Globus pallidus (tissue), 1 donor: ENCODE measurements at places on chromosomes 16 and 17.
A peak's percentile ranks its signal among the peaks of the same experiment; 100 is the strongest.

GRCh38 chr16:68388124-68388523 is 60.2 kb downstream of the SMPD3 start:
- DNase-seq = no peak

DNA sequence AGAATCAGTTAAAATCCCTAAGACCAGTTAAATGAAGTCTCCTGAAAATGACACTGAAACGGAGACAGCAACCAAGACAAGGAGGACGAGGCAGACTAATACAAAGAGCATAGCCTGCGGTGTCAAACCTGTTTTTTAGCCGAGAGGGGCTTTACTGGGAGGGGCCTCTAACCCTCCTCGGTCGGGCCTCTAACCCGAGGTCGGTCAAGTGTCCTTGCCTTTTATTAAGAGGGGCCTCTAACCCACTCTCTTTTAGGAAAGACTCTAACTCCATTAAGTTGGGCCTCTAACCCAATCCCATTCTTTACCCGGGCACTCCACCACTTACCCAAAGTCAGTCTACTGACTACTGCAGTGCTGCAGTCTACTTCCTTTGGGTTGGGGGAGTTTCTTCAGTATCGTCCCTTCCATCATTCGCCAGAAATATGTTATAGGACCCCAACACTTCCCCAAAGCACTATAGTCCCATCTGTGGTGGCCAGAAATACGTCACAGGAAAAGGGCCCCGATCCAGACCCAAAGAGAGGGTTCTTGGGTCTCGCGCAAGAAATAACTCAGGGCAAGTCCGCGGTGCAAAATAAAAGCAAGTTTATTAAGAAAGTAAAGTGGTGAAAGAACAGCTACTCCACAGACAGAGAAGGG is 39.2 kb upstream of the ARL4D start:
- DNase-seq = no peak

DNA sequence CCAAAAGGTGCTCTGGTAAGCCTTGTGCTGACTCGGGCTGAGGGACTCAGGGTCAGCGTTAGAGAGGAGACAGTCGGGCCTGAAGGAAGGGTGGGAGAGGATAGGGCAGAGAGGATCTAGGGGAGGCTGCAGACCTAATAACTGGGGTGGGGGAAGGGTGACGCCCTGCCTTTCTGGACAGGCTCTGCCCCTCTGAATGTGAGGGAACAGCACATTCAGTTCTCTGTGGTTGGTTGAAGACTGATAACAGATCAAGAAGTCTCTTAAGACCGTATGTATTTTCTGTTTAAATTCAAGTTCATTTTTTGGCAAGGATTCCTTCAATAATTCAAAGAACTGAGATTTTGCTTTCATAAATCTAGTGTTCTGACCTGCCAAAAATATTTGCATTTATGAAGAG is 56.2 kb upstream of the TEKT3 start:
- DNase-seq = no peak

GRCh38 chr17:20046629-20047028 is 37.5 kb downstream of the SPECC1 start:
- DNase-seq = no peak

- no peak for DNase-seq
Measured at GRCh38 chr17:74187761-74188160, 15.7 kb upstream of the RPL38 start.

DNA sequence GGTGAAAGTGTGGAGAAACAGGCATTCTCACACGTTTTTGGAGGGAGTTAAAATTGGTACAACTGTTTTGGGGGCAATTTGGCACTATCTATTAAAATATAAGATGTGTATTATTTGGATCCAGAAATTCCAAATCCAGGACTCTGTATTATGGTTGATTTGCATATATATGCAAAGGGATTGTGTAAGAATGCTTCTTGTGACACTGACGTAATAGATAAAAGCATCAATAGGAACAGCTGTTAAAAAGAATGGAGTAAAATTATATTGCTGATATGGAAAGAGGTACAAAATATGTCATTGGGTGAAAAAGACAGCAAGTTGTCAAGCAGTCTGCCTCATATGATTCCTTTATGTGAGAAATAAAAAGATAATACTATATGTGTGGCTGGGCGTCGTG is 17.3 kb downstream of the FA2H start:
- DNase-seq = no peak

DNA sequence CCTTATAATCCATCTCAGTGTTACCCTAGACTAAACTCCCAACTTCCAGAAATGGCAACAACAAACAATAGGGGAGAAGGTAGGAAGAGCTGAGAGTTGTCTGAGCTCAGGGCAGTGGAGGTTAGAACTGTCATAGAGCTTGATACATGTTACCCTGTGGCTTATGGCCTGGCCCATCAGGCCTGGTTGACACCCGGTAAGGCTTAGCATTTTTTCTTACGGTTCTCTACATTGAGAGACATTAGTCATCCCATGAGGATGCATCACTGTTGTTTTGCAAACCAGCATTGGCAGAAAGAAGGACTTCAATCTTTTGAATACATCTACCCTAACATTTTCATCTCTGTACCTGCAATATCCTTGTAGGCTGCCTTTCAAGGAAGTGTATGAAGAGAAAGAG is 226.6 kb downstream of the PHKB start:
- no peak for DNase-seq

DNA sequence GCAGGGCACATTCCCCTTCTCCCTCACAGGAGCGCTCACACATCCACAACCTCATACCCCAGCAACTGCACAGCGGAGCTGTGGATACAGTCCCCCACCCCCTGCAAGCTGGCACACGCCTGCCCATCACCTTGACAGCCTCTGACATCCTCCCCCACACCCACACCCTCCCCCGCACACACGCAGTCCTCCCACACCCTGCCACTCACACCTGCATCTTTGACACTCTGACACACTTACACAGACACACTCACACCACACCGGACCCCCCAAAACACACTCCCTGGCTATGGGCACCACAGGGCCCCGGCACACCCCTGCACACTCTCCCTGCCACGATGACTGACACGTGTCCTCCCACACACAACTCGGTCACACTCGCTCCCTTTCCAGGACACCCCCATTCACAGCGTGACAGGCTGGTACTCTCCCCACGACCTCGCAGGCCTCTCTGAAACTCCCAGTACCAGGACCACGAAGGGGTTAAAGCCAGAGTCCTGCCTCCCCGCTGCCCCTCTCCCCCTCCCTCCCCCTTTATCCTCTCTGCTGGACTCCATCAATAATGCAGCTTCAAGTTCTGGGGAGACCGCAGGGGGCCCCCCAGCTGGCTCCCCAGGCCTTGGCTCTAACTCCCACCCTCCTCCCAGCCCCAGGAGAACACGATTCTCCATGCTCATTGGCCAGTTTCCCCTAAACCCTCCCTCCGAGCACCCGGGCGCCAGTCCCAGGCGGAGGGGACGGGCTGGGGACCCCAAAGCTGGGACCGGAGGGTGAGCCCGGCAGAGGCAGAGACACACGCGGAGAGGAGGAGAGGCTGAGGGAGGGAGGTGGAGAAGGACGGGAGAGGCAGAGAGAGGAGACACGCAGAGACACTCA is at the start of gene PPP1R1B:
Gene PPP1R1B (plus strand): TSS at position 782 of the 876 bp plus-strand sequence. CDS start 441 bp downstream, outside the sequence.
- no peak for DNase-seq

DNA sequence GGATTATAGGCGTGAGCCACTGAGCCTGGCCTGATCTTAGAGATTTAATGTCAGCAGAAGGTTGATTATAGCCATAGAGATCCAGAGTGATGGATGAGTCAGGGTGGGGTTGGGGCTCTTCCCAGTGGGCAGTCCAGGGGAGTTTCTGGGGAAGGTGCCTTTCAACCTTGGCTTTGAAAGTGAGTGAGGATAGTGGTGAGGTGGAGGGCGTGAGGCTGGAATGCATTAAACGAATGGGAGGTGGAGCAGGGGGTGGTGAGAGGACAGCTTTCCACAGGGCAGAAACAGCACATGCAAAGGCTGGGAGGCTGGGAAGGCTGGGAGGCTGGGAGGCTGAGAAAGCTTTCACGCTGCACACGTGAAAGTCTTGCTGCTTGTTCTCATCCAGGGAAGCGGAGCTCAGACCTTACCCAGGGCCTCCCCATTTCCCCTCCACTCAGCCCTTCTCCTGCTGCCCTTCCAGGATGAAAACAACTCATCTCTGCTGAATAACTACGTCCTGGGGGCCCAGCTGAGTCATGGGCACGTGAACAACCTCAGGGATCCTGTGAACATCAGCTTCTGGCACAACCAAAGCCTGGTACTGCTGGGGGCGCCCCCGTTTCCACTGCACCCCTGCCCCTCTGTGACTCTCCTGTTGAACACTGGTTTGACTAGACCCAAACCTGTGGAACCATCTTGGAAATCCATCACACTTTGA is 22.3 kb downstream of the ADGRG5 start:
- no peak for DNase-seq

DNA sequence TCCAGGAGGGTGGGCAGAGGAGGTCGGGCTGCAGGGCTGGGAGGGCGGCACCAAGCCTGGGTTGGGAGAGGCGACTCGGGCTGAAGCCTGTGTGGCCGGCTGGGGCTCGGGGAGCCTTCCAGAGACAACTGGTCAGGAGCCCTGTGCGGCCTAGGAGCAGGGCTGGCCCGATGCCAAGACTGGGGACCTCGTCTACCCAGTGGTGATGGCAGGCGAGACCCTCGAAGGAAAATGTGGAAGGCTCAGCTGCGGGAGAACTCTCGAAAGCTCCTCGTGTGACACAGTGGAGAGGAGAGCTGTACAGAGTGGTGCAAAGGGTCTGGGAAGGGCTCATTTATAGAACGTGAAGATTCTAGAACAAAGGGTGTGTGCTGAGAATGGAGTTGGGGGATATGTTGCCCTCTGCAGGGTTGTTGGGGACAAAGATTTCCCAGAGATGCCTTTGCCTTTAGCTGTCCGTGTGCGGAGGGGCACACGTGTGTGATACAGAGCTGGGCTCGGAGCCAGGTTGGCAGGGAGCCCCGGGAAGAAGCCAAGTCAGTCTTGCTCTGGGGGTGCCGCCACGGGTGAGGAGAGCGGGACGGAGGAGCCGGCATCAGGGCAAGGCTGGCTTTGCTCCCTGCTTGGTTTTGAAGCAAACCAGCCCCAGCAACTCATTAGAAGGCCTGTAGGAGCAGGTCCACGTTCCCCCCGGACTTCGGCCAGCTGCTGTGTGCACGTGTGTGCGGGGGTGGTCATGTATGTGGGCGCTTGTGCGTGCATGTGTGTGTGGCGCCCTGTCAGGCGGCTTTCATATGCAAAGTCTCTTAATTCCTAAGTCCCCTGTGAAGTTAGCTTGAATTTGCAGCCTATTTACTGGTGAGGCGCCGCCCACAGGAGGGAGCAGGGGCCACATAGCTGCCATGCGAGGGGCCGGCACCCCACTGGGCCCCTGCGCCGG is 132.4 kb upstream of the CHMP6 start:
- DNase-seq = peak; percentile 63

- no peak for DNase-seq
Measured at GRCh38 chr17:37745801-37746426, 1.1 kb upstream of the HNF1B start.

DNA sequence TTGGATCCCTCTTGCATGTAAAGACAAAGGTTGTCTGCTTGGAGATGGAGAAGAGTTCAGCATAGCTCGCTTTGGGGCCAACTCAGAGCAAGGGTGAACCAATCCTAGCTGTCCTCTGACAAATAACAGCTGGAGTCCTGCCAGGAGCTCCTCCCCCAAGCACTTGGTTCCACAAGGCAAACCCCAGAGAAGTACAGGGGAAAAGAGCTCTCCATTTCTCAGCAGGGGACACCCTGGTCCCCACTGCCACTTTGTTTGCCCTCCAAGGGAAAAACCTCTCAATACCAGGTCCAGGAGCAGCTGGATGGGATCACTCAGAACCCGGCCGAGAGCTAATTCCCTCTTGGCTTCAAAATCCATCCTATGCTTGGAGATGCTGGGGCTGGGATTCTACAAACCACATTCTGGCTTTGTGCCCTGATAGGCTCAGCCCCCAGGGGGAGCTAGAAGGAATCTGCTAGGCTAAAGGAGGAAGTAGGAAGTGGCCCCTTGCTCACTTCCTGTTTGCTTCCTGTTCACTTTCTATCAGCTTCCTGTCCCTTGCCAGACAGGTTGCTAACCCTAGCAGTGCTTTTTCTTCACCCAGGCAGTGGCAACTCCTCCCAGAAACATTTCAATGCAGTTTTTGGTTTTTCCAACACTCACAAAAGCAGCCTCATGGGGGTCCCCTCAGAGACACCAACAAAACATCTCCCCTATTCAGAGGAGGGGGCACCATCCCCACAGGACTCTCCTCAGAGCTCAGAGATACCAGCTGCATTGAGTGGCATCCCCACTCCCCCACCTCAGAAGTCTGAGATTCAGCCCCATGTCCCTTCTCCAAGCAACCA is 30.7 kb downstream of the CDRT4 start:
- peak; percentile 72 for DNase-seq

- peak; percentile 44 for DNase-seq
Measured at GRCh38 chr16:83176802-83177201, 550.0 kb downstream of the CDH13 start.

- DNase-seq = no peak
Measured at GRCh38 chr17:20159406-20160069, 150.4 kb downstream of the SPECC1 start.

DNA sequence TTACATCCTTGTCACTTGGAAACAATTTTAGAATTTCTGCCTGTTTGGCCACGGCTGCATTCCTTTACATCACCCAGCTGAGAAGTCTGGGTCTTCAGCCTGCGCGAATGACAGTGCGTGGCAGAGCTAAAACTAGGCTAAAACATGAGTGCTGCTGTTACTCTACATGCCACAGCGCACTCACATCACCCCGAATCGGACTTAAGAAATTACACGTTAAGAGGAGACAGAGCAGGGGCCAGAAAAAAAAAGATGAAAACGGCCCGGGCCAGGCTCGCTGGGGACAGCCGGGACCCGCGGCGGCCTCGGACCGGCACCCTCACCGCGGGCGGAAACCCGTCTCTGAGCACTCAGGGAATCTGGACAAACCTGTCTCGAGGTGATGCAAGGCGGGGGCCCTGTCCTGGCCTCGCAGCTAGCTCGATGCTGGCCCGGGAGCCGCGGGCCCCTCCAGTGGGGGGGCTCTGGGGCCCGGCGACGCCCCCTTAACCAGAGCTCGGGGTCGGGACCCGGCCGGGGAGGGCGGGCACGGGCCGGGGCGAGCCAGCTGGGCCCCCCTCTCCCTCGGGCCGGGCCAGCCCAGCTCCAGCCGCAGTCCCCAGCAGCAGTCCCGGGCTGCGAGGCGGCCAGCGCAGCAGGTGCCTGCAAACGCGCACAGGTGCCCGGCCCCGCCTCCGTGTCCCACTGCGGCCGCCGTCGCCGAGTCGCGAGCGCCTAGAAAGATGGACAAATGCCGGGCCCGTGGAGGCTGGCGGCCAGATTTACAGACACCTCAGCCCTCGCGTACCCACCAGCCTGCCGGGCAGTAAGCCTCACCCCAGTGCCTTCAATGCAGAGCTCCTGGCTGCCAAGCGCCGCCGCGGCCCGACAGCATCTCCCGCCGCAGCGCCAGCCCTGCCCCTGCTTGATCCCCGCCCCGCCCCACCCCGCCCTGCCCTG is at the start of gene AKTIP:
Gene AKTIP (minus strand): TSS at position 879 of the 939 bp plus-strand sequence. CDS start 2,950 bp downstream, outside the sequence.
- DNase-seq = peak; percentile 34

DNA sequence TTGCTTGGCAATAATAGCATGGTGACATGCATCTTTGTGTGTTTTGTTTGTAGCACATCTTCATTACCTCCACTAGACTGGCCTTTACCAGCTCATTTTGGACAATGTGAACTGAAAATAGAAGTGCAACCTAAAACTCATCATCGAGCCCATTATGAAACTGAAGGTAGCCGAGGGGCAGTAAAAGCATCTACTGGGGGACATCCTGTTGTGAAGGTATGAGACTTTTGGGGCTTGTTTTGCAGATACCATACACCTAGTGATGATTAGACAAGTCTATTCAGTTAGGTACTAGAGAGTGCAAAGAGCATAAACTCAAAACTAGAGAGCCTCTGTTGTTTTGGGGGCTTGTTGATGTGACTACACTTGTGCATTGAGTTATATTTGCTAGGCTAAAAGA is 41.2 kb downstream of the NFATC3 start:
- no peak for DNase-seq
